ENCODE measurements at places on chromosomes 13 and 19.

GRCh38 chr13:32838945-32839344 lies 177.3 kb upstream of the KL start:
- peak; percentile 14 for DNase-seq

DNA sequence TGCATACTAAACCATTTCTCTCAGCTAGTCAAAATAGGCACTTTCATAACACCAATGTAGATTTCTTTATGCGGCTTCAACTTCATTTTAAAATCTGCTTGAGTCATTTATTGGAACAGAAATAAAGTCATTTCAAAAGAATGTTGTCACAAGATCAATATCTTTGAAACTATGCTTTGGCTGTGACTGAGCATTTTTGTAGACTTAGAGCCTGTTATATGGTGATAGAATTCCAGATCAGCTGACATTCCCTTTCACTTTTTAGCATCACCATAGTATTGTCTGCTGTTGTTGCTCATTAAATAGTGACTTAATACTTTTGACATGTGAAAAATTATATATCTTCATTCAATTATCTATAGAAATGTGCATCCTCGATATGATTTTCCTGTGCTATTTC lies 279.2 kb upstream of the PRR20A start:
- DNase-seq = no peak

DNA sequence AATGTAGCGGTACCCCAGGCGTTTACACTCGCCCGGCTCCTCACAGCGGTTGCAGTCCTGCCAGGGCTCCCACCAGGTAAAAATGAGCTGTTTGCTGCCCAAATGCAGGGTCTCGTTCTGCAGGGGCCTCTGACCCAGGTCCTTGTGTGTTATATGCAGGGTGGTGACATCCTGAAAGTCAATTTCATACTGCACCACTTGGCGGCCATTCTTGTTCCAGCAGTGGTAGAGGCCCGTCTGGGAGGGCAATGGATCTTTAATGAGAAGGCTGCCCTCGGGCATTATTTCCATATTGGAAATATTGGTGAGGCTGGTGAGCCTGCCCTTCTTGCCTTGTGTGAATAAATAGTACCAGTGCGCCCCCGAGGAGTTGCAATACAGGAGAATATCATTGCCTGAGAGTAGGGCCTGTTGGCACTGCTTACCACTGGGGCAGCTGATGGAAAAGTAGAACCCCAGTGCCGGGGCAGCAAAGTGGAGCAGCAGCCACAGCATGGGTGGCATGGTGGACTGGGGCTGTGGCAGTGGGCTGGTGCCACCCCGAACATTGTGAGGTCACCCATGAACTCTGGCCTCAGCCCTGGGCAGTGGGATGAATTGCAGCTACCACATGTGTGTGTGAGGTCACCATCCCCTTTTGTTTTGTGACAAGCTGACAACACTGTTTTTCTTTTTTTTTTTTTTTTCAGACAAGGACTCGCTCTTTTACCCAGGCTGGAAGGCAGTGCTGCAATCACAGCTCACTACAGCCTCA lies at the start of gene FAM187B:
Gene FAM187B (minus strand): TSS at position 563 of the 754 bp plus-strand sequence. CDS start 59 bp downstream, at position 504.
- DNase-seq = no peak

DNA sequence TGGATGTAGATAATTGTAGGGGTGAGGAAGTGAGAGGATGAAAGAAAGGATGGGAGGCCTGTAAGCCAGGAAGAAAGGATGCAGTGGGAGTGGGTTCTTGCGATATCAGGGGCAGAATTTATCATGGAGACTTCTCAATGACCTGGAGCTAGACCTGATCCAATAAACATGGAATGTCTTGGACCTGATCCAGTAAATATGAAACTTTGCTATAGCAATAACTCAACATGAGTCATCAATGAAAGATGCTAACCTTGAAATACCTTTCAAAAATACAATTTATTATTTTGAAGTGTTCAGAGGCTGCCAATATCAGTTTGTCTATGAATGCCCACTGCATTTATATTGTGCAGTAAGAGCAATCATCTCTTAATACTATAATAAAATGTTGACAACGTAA lies 279.5 kb downstream of the POU4F1 start:
- no peak for DNase-seq

DNA sequence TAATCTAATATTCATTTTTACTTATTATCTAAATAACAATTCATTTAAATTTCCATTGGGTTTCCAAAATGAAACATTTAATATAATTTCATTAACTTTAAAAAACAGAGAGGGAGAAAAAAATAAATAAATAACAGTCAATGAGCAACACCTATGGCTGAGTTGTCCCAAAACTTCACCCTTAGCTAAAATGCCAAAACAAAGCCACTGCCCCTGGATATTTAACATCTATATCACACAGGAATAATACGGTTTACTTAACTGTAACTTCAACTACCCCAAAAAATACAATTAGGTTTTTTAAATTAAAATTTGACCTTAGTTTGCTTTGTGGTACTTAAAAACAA lies 541 bp downstream of the ELF1 start:
- no peak for DNase-seq

DNA sequence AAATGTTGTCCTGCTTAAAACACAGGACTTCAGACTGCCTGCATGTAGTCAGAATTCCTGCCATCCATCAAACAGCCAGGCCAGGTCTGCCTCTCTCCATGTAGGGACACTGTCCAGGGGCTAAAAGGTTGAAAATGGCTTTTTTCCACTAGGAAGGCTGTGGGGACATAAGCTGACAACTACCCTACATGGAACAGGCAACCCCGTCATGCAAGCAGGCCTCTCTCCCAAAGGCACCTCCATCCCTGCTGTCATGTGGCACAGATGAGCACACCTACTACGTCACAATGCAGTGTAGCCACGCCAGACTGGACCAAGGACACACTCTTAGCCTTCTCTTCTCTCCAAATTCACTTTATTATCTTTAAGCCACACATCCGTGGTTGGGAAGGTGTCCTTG lies 40.8 kb downstream of the LATS2 start:
- no peak for DNase-seq

GRCh38 chr13:74641586-74641985 lies 507.4 kb upstream of the KLF12 start:
- no peak for DNase-seq

DNA sequence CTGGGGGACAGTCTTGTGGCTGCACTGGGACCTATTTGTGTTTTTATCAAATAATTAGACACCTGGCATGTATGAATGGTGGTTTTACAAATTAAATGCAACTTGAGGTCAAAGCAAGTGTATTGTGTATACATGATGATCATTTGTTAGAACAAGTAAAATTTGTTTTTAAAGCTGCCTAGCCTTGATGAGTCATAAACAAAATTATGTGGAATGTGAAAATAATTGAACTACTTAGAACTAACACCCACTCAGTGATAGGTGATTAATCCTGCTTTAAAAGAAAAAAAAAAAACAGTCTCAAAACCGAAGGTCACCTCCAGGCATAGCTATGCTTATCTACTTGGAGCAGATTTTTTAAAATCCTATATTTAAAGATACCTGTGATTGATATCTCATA lies 770.3 kb upstream of the SLITRK5 start:
- no peak for DNase-seq

- no peak for DNase-seq
Measured at GRCh38 chr13:69324090-69324886, 783.3 kb upstream of the ATXN8OS start.

All from DMS79 (cell line).